ENCODE measurements at places on chromosomes 3 and 15.

GRCh38 chr3:52710512-52710911 is 4.6 kb downstream of the SPCS1 start:
- no peak for DNase-seq

DNA sequence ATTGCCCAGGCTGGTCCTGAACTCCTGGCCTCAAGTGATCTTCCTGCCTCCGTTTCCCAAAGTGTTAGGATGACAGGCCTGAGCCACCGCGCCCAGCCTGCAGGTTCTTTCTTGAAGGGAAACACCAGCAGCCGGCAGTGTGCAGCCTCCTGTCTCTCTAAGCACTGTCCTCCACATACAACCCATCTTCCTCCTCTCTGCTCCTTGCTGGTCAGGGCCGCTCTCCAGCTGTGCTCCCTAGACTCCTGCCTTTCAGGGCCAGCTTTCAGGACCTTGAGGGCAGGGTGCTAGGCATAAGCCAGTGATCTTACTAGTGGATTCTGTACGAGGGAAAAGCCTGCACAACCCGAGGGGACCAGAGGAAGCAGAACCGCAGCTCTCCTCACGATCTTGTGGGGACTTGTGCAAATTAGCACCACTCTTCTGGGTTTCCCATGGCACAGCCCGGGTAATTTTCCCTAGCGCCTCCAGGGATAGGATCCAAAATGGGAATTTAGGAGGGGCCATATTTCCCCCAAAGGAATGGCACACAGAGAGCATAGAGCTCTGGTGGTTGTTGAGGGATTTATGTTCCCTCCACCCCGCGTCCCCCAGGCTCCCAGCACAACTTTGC is 18.2 kb upstream of the CORO2B start:
- DNase-seq: no peak

DNA sequence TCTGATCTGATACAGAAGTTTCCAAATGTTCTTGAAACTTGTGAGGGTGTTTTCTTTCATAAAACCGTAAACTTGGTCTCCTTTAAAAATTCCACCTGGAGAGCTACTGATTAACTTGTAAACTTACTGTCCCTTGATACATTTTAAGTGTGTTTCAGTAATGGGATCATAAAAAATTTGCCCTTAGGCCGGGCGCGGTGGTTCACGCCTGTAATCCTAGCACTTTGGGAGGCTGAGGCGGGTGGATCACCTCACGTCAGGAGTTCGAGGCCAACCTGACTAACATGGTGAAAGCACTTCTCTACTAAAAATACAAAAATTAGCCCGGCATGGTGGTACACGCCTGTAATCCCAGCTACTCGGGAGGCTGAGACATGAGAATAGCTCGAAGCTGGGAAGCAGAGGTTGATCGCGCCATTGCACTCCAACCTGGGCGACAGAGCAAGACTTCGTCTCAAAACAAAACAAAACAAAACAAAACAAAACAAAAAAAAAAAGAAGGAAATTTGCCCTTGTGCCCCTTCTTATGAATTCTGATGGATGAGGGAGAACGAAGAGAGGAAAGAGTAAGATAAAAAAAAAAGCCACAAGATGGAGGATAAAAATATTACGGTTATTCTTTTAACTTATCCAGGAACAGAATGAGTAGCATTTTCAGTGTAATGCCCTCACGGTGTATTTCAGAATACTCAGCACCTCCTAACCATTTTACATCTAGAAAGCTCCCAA is 32.1 kb upstream of the AP4E1 start:
- no peak for DNase-seq

DNA sequence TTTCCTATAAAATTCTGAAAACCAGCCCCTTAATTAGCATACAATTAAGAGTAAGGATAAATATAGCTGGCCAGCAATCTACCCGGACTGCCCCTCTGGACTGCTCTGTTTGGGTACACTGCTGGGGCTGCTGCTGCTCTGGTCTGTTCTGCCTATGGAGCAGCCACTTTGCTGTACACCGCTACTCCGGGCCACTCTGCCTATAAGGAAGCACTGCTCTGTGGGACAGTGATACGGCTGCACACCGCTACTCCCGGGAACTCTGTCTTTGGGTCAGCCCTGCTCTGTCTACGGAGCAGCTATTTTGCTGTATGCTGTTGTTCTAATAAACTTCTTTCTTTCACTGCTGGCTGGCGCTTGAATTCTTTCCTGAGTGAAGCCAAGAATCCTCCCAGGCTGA is 316.5 kb upstream of the PLSCR5 start:
- no peak for DNase-seq

- peak; percentile 44 for DNase-seq
Measured at GRCh38 chr15:89019436-89019835, 68.8 kb upstream of the ABHD2 start.

- no peak for DNase-seq
Measured at GRCh38 chr15:27805261-27806220, 293.6 kb downstream of the OCA2 start.

DNA sequence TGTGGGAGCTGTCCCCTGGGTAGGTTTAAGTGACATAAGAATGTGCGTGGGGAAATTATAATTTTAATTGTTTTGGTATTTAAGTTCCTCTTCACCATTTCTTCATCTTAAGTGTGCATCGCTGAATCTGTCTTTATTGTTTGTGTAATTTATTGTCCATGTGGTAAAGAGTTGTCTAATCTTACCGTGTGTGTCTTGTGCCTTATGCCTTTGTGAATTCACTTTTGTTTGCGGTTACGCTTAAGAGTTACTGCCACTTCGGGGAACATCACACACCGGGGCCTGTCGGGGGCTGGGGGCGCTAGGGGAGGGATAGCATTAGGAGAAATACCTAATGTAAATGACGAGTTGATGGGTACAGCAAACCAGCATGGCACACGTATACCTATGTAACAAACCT is 767 bp downstream of the WDR48 start:
- DNase-seq: no peak

GRCh38 chr3:128076483-128077201 is 24.4 kb downstream of the SEC61A1 start:
- no peak for DNase-seq

DNA sequence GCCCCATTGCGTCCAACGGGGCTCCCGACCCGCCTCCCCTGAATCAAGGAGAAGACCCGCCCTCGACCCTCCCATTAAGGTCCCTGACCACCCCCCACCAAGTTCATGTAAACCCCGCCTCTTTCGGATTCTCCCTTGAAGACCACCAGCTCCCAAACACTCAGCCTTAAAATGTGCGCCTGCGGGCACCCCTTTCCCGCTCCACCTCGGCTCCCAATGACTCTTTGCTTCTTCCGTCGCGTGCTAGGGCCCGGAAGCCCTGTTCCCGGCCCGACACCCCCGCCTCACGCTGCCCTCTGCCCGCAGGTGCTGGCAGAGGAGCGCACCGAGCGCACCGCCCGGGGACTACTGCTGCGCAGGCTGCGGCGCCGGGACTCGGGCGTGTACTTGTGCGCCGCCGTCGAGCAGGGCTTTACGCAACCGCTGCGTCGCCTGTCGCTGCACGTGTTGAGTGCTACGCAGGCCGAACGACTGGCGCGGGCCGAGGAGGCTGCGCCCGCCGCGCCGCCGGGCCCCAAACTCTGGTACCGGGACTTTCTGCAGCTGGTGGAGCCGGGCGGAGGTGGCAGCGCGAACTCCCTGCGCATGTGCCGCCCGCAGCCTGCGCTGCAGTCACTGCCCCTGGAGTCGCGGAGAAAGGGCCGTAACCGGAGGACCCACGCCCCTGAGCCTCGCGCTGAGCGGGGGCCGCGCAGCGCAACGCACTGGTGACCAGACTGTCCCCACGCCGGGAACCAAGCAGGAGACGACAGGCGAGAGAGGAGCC is 2.7 kb upstream of the LSMEM2 start:
- DNase-seq: no peak

DNA sequence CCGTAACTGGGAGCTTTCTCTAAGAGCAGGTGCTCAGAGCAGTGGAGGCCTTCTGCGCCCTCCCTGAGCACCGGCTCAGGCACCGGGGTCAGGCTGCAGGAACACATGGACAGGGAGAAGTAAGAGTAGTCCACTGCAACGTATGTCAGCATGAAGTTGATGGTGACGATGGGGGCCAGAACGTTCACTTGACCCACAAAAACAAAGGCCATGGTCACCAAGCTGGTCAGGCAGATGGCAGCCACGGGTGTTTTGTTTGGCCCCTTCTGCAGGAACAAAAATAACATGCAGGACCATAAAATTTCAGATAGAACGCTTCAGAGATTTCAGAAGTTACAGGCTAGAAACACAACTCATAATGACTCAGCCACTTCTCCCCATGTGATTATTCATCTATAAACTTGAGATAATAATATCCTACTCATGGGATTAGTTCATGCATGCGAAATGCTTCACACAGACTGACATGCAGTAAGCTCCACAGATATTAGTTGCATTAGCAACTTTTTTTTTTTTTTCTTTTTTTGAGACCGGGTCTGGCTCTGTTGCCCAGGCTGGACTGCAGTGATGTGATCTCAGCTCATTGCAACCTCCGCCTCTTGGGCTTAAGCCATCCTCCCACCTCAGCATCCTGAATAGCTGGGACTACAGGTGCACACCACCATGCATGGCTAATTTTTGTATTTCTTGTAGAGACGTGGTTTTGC is 52.2 kb upstream of the HEG1 start:
- DNase-seq: no peak

DNA sequence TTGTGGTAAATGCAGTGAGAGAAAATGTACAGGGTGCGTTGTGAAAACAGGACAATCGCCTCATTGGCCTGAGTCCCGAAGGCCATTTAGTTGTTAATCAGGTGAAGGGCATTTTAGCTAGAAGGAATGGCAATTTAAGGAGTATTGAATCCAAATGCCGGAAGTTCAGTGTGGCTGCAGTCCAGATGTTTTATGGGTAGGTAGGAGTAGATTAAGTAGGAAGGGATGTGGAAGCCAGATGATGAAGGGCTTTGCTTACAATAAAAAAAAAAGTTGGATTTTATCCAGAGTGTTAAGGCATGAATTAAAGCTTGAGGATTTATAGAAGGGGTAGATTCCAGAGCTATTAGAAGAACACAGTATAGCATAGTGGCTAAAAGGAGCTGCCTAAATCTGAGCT is 572.7 kb downstream of the NLGN1 start:
- no peak for DNase-seq

- DNase-seq: no peak
Measured at GRCh38 chr15:49041426-49041825, 4.8 kb downstream of the SECISBP2L start.

- no peak for DNase-seq
Measured at GRCh38 chr15:88139936-88140335, 116.6 kb downstream of the NTRK3 start.

- no peak for DNase-seq
Measured at GRCh38 chr15:72852273-72852672, 68.7 kb upstream of the ADPGK start.

GRCh38 chr3:14827776-14828175 is 9.0 kb downstream of the FGD5 start:
- no peak for DNase-seq
